HS-27A (cell line): ENCODE measurements at places on chromosomes 6 and 20.

- no peak for DNase-seq
Observed at GRCh38 chr6:38012573-38012972, 193.0 kb downstream of the ZFAND3 start.

GRCh38 chr6:138778331-138778730 lies 4.8 kb downstream of the CCDC28A start:
- DNase-seq = no peak

DNA sequence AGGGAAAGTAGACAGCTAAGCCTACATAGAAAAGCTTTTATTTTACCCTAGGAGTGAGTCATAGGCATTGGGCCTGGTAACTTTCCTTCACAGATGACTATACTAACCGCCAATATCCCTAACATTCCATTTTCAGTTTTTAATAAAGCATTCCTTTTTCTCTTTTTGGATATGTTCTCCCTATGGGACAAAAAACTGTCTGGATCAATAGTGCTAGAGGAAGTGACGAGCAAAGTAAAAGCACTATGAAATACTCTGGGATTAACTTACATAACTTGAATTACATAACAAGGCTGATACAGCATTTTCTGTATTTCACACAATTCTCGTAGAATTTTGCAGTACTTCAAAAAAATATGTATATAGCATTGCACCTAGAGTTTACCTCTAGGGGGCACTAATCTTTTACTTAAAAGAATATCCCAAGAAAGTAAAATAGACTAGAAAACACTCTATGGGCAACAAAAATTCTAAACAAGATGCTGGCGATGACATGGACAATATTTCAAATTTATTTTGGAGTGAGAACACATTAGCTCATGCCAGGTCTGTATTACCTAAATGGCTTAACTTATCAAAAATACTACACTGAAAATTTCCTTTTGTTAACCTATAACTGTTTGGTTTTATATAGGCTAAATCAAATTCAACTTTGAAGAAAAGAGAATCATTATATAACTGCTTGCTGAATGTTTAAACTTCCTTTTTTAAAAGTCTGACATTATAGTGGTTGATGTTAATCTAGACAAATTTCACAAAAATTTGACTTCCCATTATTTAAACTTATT lies 66.3 kb upstream of the DST start:
- peak; percentile 64 for DNase-seq

DNA sequence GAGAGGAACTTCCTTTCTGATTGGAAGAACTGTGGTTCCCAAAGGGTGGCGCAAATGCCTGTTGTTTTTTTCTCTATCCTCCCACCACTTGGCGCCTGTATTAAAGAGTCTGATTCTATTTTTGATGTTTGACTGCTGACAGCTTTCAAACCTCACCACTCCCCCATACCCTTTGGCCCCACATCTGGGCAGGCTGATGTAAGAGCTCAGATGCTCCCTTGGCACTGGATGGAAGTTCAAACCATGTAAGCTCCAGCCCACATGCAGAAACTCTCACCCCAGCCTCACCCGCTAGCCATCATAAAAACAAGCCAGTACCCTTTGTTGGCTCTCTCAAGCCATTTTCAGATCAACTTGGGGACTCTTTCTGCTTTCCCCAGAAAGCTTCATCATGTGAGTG lies 20.0 kb upstream of the TMEM14A start:
- DNase-seq = no peak

GRCh38 chr6:82751718-82752117 lies 313.9 kb downstream of the UBE3D start:
- DNase-seq = no peak

DNA sequence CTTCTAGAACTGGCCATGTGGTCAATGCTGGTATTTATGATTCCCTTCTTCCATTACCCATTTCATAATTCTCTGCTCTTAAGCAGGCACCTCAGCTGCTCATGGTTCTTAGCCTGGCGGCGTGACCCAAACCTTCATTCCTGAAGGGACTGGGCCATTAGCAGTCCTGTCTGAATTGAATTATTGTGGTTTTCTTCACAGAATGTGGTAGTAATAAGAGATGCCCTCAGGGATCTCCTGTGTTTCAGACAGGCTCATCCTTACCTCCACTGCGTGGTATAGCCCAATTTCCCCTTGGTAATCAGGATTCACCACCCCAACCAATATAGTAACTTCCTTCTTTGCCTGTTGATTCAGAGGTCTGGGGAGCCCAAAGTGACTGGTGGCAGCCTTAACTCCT lies 37.6 kb downstream of the PKIB start:
- no peak for DNase-seq

DNA sequence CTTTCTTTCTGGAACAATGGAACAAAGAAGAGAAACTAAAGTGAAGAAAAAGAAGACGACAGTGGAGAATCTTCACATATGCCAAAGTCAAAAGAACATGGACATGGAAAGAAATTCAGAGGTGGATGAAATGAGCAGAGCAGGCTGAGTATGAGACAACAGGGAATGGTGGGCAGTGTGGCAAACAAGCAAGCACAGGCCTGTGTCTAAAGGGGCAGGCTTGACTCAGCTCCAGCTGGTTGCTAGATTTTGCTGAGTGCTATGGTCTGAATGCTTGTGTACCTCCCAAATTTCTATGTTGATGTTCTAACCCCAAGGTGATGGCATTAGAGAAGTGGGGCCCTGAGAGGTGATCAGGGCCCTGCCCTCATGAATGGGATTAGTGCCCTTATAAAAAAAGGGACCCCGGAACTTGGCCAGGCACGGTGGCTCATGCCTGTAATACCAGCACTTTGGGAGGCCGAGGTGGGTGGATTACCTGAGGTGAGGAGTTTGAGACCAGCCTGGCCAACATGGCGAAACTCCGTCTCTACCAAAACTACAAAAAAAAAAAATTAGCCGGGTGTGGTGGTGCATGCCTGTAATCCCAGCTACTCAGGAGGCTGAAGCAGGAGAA lies 49.6 kb downstream of the ZMYND8 start:
- DNase-seq = no peak

DNA sequence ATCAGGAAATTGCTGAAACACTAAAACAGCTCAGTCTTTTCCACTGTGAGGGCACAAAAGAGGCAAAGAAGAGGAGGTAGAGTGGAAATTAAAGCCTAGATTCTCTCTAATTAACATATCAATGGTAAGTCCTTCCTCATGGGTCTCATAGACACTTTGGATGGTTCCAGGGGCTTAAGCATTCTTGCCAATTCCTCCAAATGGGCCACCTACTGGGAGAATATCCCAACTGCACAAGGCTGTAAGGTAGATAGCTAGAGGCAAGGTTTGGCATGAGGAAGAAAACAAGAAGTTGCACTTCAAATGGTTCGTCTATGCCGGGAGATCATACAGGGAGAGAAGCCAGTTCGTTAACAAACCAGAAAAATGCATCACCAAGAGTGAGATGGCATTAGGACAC lies 107.6 kb upstream of the KHDRBS2 start:
- no peak for DNase-seq

DNA sequence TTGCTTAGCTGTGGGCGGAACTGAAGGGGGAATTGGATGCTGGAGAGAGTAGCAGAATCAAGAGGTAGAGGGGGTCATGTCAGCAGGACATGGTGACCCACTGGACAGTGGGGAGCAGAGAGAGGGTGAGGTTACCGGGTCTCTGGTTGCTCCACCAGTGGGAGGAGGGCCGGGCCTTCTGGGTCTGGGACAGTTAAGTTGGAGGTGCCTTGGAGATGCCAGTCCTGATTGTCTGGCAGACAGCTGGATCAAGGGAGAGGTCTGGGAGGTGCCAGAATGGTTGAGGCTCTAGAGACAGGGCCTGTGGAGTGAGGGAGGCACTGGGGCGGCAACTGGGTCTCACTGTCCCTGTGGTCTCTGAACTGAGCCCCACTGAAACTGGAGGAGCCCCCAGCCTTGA lies 24.6 kb downstream of the MANBAL start:
- DNase-seq = no peak

DNA sequence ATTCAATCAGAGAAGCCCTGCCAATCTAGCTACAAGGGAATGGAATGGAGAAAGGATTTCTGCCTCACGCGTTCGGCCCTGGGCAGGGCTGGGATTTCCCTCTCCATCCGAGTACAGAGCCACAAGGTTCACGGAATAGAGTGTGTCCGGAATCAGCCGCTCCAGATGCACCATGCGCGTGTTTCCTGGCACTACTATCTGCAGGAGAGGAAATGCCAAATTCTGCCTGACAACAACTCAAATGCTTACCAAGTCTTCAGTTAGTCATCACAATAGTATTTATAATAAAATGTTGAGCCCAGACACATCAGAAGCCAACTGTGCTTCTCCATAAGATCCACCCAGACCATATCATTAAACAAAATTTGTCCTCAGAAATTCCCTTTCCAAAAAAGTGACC lies 75.1 kb downstream of the COL12A1 start:
- DNase-seq = no peak

- DNase-seq = no peak
Observed at GRCh38 chr6:5302220-5302946, 41.1 kb downstream of the FARS2 start.

DNA sequence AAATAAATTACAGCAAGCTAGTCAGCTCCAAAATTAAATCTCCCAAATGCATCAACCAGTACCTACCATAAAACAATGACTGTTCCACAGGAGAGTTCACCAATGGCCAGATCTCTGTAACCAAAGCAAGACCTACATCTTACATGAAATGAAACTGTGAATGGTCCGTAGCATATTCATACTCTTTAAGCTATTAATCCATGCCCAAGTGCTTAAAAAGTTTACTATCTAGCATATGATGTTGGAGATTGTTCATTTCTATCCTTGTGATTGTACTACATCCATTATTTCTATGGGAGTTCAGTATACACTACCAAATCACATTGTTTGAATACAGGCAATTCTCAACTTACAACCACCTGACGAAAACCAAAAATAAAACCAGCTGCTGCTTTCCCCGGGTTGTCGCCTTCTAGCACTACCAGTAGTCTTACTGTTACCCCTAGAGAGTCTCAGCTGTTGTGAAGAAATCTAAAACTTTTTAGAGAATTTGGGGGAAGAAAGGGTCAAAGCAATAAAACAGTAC lies 38.0 kb downstream of the HIVEP2 start:
- DNase-seq = no peak

- DNase-seq = no peak
Observed at GRCh38 chr6:42225029-42225339, 7.3 kb upstream of the MRPS10 start.

GRCh38 chr20:53050338-53050737 lies 78.2 kb downstream of the TSHZ2 start:
- DNase-seq = no peak

- no peak for DNase-seq
Observed at GRCh38 chr20:46188866-46189541, 70.9 kb downstream of the CD40 start.

- no peak for DNase-seq
Observed at GRCh38 chr6:144666781-144667180, 381.6 kb downstream of the UTRN start.

- DNase-seq = no peak
Observed at GRCh38 chr6:46985943-46986342, 56.2 kb downstream of the ADGRF1 start.

GRCh38 chr20:58918621-58919020 lies 62.4 kb upstream of the NELFCD start:
- DNase-seq = no peak

DNA sequence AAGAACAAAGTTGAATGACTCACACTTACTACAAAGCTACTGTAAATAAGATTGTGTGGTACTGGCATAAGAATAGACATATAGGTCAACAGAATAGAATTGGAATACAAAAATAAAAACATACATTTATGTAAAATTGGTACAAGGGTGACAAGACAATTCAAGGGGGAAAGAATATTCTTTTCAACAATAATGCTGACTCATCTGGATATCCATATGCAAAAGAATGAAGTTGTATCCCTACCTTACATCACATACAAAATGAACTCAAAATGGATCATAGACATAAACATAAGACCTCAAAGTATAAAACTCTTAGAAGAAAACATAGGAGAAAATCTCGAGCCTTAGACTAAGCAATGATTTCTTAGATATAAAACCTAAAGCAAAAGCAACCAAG lies 50.9 kb downstream of the TRMT6 start:
- DNase-seq = no peak

GRCh38 chr20:34163307-34163706 lies 51.3 kb upstream of the EIF2S2 start:
- no peak for DNase-seq

DNA sequence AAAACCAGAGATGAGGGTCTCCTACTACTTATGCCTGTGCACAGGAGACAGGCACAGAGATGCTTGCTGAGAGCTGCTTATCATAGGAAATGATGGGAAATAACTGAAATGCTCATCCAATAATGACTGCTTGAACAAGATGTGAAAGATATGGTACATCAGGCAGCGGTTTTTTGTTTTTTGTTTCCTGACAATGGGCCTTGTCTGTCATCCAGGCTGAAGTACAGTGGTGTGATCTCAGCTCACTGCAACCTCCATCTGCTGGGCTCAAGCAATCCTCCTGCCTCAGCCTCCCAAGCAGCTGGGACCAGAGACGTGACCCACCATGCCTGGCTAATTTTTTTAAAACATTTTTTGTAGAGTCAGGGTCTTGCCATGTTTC lies 1.2 kb upstream of the RIPOR3 start:
- DNase-seq = no peak

DNA sequence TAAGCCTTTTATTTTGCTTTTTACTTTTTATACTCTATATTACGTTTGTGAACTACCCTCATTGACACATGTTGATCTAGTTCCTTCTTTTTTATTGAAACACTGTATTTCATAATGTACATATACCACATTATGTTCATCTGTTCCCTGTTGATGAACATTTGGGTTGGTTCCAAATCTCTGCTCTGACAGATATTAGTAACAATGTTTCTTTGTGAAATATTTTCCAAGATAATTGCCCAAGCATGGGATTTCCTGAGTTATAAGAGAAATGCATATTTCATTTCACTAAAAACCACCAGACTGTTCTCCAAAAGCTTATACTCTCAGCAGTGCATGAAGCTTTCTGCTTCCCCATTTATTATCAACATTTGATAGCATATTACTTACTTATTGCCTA lies 44.2 kb upstream of the TNFRSF21 start:
- DNase-seq = no peak

DNA sequence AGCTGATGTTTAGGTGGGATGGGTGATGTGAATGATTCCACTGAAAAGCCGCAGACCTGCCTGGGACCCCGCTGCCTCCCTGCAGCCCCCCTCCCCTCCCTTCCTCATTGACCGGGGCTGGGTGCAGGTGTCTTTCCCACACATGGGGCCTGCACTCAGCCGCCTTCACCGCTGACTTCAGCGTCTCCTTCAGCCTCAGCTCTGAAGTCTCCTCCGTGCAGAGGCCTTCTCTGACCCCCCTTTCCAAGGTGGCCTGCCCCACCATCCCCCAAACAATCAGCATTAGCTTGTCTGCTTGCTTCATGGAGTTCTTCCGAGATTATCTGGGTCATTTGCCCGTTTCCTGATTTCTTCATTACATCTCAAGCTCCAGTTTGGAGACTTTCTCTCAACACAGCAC lies 140.7 kb downstream of the SMOC2 start:
- DNase-seq = no peak
